Progenitor cell of endocrine pancreas (in vitro differentiated cells): ENCODE measurements at places on chromosomes 6 and 20. TPM values are rescaled to one million over a fixed set of nuclear protein-coding genes. Genes with fewer than 3 reads are reported as not detected.
A peak's percentile ranks its signal among the peaks of the same experiment; 100 is the strongest.

The C20orf202 gene
- total RNA-seq, result 0.26 and 0.27 TPM in 2 replicates

The PPP1R14C gene
- 0.98 and 1.2 TPM in 2 replicates for total RNA-seq

DNA sequence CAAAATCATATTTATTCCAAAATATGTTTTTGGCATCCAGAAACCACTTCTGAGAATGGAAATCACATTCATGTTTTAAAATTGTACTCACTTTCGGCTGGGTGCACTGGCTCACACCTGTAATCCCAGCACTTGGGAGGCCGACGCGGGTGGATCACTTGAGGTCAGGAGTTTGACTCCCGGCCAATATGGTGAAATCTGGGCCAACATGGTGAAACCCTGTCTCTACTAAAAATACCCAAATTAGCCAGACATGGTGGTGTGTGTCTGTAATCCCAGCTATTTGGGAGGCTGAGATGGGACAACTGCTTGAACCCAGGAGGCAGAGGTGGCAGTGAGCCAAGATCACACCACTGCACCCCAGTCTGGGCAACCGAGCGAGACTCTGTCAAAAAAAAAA, 580.7 kb downstream of the MAFB start:
- no peaks in the 10 kb centered on the region for H3K4me1 ChIP-seq
- H3K27me3 ChIP-seq, result peaks cover 6% of the 10 kb centered on the region
- DNase-seq, result no peak
- no peak overlapping the region for H3K4me3 ChIP-seq
- H3K36me3 ChIP-seq, result no peaks in the 10 kb centered on the region
- H3K27ac ChIP-seq, result no peak overlapping the region

The MEP1A gene
- total RNA-seq, result 2.6 and 4.1 TPM in 2 replicates

- no peaks in the 10 kb centered on the region for H3K27me3 ChIP-seq
- no peak overlapping the region for H3K4me3 ChIP-seq
- H3K27ac ChIP-seq, result no peak overlapping the region
- peaks cover 22% of the 10 kb centered on the region for H3K36me3 ChIP-seq
Observed at GRCh38 chr6:18139935-18140621, 14.8 kb downstream of the TPMT start.

The NKAPL gene
- total RNA-seq, result 0.24 TPM in 1 of 2 replicates, not detected in the other

DNA sequence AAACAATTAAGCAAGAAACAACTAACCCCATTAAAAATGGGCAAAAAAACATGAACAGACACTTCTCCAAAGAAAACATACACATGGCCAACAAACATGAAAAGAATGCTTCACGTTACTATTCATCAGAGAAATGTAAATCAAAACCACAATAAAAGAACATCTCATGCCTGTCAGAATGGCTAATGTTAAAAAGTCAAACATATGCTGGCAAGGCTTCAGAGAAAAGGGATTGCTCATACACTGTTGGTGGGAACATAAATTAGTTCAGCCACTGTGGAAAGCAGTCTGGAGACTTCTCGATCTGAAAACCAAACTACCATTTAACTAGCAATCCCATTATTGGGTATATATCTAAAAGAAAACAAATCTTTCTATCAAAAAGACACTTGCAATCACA, 217.5 kb downstream of the TINAG start:
- H3K36me3 ChIP-seq, result peaks cover 1% of the 10 kb centered on the region
- DNase-seq, result no peak
- no peak overlapping the region for H3K4me3 ChIP-seq
- no peaks in the 10 kb centered on the region for H3K27me3 ChIP-seq
- H3K27ac ChIP-seq, result no peak overlapping the region
- H3K4me1 ChIP-seq, result no peaks in the 10 kb centered on the region

DNA sequence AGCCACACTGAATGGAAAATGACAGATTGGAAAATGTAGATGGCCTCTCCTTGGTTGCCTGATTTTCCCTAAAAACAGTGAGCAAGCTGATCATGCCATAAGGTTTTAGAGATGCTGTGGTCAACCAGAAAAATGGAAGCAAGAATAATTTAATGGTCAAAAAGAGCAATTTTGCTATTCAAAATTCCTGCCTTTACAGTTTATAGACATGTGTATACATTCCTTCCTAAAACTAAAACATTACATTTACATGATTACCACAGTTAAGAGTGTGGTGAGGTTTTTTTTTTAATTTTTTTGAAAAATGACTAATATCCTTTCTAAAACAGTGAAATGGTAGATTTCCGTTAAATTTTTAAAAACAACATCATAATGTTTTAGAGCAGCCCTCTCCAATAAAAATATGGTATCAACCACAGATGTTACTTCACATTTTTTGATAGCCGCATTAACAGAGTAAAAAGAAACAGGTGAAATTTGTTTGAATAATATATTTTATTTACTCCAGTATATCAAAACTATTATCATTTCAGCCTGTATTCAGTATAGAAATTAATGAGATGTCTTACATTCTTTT, 407.0 kb upstream of the SOX4 start:
- H3K36me3 ChIP-seq, result no peaks in the 10 kb centered on the region
- H3K27ac ChIP-seq, result no peak overlapping the region
- no peak for DNase-seq
- no peak overlapping the region for H3K4me3 ChIP-seq
- peaks cover 16% of the 10 kb centered on the region for H3K4me1 ChIP-seq

GRCh38 chr20:51462566-51463276, 79.8 kb downstream of the NFATC2 start:
- H3K4me3 ChIP-seq, result no peak overlapping the region
- no peaks in the 10 kb centered on the region for H3K27me3 ChIP-seq
- no peaks in the 10 kb centered on the region for H3K4me1 ChIP-seq
- H3K27ac ChIP-seq, result no peak overlapping the region
- DNase-seq, result no peak

The PRSS35 gene
- total RNA-seq, result 8.5 and 9.9 TPM in 2 replicates

DNA sequence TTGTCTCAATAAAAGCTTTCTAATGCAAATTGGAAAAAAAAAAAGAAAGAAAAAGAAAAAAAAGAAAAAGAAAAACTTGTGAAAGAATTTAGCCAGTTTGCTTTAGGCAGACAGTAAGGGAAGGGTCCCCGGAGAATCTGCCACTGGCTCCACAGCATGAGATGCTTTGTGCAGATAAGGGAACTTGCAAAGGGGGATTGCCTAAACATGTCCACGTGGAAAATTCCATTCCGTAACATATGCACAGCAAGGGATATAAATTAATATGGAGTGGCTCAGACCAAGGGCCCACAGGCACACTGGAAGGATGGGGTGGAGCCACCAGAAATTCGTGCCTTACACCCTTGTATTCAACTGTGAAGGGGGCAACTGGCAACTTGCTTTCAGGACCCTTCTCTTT, 45.4 kb downstream of the MKKS start:
- peaks cover 8% of the 10 kb centered on the region for H3K4me1 ChIP-seq
- no peak overlapping the region for H3K4me3 ChIP-seq
- DNase-seq, result no peak
- H3K27me3 ChIP-seq, result no peaks in the 10 kb centered on the region
- no peaks in the 10 kb centered on the region for H3K36me3 ChIP-seq

DNA sequence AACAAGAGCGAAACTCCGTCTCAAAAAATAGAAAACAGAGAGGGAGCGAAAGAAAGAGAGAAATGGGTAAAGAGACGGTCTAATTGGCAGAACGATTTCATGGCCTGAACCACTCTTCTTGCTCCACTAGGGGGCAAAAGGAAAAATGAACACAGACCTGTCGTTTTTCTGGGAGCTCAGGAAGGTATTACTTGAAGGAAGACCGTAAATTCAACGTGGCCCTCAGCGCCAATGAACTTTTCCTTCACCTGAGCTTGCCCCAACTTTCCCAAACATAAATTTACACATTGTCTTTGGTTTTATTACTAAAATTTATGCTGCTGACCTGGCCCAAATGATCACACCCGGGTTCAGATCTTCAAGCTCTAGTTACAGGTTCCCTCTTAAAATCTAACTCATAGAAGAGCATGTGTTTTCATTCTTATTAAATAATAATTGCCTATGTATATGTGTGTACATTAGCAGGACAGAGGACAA, 67.3 kb downstream of the ATP9A start:
- no peaks in the 10 kb centered on the region for H3K27me3 ChIP-seq
- H3K4me1 ChIP-seq, result peaks cover 80% of the 10 kb centered on the region
- H3K36me3 ChIP-seq, result peaks cover 1% of the 10 kb centered on the region
- DNase-seq, result no peak

The BFSP1 gene
- total RNA-seq, result 4.2 and 4.8 TPM in 2 replicates

The OPRM1 gene
- total RNA-seq, result not detected in 2 replicates

The ANKRD6 gene
- 29.7 and 32.4 TPM in 2 replicates for total RNA-seq

The TREML2 gene
- not detected in 2 replicates for total RNA-seq

- no peak for DNase-seq
- peak overlapping the region; percentile 50 for H3K4me3 ChIP-seq
- peak overlapping the region; percentile 86 for H3K27ac ChIP-seq
- no peaks in the 10 kb centered on the region for H3K27me3 ChIP-seq
- peaks cover 15% of the 10 kb centered on the region for H3K4me1 ChIP-seq
Observed at GRCh38 chr6:52417675-52418111, 2.4 kb upstream of the EFHC1 start.

- H3K27ac ChIP-seq, result no peak overlapping the region
- no peak for DNase-seq
- H3K27me3 ChIP-seq, result no peaks in the 10 kb centered on the region
- peaks cover 20% of the 10 kb centered on the region for H3K36me3 ChIP-seq
- H3K4me1 ChIP-seq, result no peaks in the 10 kb centered on the region
Observed at GRCh38 chr6:42860481-42860880, 18.9 kb upstream of the RPL7L1 start.

DNA sequence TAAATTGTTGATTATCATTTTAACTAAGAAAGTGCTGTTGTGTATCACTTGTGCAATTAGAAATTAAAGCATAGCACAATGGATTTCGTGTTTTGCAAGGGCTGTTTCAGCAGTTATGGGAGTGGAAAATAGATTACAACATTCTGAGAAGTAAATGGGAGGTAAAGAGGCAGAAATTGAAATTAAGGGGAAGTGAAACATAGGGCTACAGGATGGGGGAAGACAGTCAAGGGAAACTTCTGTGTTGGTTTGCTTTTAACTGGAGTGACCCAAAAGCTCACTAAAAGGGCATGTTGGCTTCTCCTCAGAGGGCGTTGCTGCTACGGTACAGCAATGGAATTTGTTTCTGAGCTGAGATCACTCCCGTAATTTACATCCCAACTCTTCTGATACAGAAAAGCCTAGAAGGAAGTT, 147.5 kb downstream of the BCAS1 start:
- DNase-seq, result no peak
- peaks cover 17% of the 10 kb centered on the region for H3K4me1 ChIP-seq
- H3K4me3 ChIP-seq, result no peak overlapping the region
- no peak overlapping the region for H3K27ac ChIP-seq
- no peaks in the 10 kb centered on the region for H3K27me3 ChIP-seq
- H3K36me3 ChIP-seq, result no peaks in the 10 kb centered on the region

The AKAP12 gene
- 10.6 and 19.3 TPM in 2 replicates for total RNA-seq

The TRIM31 gene
- not detected in 2 replicates for total RNA-seq
